ENCODE measurements at places on chromosomes 3 and 15. TPM values are rescaled to one million over a fixed set of nuclear protein-coding genes. Genes with fewer than 3 reads are reported as not detected.

- DNase-seq, result no peak
These were observed 256.4 kb upstream of the SOX2 start for GRCh38 chr3:181455276-181455675.

- no peak for DNase-seq
These were observed 158.6 kb downstream of the BBX start for GRCh38 chr3:107681396-107681795.

- DNase-seq, result no peak
These were observed 261.3 kb downstream of the TBC1D5 start for GRCh38 chr3:17481116-17481515.

DNA sequence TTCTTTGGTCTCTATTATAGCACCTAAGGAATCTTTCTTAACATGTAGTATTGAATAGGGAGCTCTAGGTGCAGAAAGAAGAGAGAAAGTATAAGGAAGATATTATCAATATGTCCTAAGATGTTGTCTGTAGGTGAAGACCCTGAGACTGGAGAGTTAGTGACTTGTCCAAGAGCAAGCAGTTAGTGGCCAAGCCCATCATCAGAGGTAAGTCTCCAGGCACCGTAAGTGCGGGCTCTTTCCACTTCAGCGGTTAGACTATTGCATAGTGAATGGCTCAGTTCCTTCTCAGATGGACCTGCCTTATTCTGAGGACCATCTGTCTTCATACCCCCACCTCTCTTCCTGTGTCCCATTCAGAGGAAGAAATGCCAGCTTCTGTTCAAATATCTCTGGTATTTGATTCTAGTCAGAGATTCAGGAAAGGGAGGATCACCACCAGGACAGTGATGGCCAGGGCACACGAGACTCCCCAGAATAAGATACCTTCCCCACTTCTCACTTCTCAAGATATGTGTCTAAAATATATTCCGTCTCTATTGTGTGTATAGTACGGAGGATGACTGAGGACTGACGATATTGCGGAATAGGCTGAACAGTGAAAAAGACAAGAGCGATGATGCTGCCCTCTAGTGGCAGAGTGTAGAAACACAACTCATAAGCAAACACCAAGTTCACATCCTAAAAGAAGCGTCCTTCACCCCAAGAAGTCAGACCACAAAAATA lies 19.1 kb upstream of the ADGRG7 start:
- DNase-seq, result peak; percentile 57

STOML1 gene
- 10.8 TPM for total RNA-seq

DLL4 gene
- not detected for total RNA-seq

- DNase-seq, result no peak
These were observed 12.8 kb downstream of the ADPGK start for GRCh38 chr15:72770673-72771328.

- DNase-seq, result no peak
These were observed 147.5 kb upstream of the NUDT16 start for GRCh38 chr3:131233900-131234668.

DNA sequence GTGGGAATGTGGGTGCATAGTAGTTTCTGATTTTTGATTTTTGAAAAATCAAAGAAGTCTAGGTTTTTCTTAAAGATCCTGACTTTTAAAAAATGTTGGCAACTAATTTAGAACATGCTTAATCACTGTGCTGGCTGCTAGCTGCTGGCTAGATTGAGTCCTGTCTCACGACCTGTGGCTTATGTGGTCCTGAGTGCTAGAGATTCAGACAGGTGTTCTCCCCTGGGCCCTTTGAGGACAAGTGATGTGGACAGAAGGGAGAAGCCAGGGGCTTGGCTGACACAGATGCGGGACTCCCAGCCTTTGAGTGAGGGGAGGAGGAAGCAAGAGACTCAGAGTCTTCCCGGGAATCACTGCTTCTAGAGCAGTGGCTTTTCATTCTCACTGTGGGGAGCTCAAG lies 47.5 kb downstream of the CORO2B start:
- DNase-seq, result no peak

DNA sequence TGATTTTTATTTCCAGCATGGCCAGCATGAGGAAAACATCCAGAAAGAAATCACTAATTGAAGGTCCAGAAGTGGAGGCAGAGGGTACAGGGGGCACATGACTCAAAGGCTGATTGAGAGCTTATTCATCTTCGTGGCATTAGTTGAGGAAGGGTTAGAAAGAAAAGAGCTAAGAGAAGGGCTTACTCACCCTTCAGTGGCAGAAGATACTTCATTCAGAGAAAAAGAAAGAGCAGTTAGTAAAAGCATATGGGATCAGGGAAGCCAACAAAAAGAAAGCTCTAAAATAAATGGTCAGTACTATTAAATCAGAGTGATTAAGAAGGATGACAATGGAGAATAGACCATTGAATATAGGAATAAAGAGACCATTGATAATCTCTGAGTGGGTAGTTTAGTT lies 25.2 kb downstream of the GAP43 start:
- no peak for DNase-seq

DNA sequence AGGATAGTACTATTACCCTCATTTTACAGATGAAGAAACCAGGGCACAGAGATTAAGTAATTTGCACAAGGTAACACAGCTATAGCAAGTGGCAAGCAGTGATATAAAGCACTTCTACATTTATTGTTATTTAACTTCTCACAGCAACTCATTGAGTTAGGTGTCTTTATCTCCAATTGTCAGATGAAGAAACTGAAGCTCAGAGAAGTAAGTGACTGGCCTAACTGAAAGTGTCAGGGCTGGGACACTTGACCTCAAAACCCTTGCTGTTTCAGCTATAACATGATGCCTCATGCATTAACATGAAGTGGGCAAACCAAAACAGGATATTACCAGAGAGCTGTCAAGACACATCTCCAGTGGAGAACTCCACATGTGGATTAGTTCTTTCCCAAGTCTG lies 65.8 kb upstream of the LEKR1 start:
- DNase-seq, result no peak

GOLGA6A gene
- total RNA-seq, result 0.16 TPM

GRCh38 chr3:13411186-13411860 lies 8.8 kb downstream of the NUP210 start:
- no peak for DNase-seq

DNA sequence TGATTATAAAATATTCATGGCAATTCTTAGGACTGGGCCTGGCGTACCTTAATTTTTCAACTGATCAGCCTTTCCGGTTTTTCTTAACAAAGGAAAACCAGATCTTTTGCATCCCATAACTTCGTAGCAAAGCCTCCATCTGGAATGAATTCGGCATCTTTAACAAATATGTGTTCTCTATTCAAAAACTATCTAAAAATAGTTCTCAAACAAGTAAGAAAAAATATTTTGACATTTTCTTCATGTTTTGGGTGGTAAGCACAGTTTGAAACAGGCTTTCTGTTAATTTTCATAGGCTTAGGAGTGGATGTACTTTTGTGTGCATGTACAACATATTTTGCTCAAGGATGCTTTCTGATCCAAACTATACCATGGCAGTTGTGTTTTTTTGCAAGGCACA lies 55.1 kb downstream of the RBMS3 start:
- DNase-seq, result no peak

GRCh38 chr3:89787979-89788378 lies 680.6 kb downstream of the EPHA3 start:
- no peak for DNase-seq

PAQR5 gene
- not detected for total RNA-seq

SIDT1 gene
- total RNA-seq, result 74.2 TPM

GRCh38 chr3:42886294-42886822 lies 10.7 kb upstream of the CYP8B1 start:
- DNase-seq, result no peak

DNA sequence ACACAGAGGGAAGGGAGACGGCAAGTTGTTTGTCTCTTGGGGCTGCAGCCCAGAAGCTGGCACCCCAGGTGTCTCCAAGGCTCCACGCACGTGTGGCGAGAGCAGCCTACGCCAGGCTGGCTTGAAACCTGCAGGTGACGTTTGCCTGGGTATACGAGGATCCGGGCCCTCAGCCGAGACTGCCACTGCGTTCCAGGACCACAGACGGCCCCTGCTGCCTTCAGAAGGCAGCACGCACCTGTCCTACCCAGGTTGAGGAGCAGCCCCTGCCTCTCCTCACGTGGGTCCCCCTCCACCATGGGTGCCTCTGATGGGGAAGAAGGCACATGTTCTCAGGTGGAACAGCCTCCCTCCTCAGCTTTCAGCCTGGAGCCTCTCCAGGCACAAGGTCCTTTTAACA lies 75.3 kb upstream of the PRR20G start:
- DNase-seq, result no peak

GRCh38 chr3:69959581-69959980 lies 40.0 kb upstream of the SAMMSON start:
- no peak for DNase-seq

- no peak for DNase-seq
These were observed 545.4 kb downstream of the TUSC7 start for GRCh38 chr3:117254985-117255384.

All from naive thymus-derived CD8-positive, alpha-beta T cell (primary cell).